ENCODE measurements at places on chromosomes 6 and 20.

- DNase-seq: no peak
These were observed 66.1 kb downstream of the JPH2 start for GRCh38 chr20:44120676-44121425.

DNA sequence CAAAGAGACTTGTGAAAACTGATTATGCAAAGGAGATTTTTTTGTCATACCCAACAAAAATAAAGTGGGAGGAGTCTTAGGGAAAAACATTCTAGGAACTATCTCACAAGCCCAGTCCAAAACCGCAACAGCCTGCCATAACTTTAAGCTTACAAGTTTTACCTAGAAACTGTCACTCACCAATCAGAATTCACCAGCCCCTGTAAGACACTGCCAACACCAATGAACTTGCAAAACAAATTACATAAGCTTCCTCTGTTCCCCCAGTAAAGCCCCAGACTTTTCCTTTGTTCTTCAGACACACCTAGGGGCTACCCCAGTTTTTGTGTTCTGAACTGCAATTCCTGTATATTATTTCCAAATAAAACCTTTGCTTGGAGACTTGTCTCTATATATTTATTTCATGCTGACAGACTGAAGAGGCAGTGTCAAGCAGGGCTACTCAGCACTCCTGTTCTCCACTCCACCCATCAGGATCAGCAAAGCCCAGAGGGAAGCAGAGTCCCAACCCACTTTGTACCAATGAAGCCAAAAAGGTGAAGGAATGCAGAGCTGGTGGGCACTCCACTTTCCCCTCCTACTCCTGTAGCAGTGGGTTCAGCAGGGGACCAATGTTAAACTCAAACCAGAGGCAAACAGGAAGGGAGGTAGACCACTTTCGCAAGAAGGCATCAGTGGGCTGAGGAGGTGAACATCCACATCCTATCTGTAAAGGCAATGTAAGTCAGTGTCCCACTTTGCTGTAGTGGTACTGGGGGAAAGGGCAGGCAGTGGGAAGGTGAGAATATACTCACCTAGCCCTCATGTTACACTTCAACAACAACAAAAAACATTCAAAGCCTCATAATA is 142.5 kb upstream of the RUNX2 start:
- DNase-seq: peak; percentile 20

- DNase-seq: no peak
These were observed 4.4 kb downstream of the CAP2 start for GRCh38 chr6:17397764-17398194.

- DNase-seq: no peak
These were observed 538.2 kb upstream of the EYS start for GRCh38 chr6:66245231-66245630.

DNA sequence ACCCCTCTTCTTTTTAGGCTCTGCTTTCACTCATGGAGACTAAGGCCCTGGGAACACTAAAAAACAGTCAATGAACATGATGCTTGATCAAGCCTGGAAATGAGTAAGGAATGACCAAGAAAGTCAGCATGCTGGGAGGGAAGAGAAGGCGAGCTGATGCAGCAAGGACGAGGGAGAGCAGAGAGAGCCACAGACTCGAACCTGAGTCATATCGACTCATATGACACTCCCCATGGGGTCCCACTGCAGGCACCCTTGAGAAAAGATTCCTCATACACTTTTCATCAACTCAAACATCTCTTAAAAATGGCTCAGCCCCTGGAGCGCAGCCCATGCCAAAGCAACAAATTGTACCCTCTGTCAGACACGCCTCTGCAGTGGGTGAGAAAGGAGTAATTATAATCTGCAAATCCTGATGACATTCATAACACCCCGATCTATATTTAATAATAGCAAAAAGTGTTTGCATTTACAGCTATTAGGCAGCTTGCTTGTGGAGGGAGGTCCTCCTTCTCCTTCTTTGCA is 127.2 kb downstream of the F13A1 start:
- no peak for DNase-seq

DNA sequence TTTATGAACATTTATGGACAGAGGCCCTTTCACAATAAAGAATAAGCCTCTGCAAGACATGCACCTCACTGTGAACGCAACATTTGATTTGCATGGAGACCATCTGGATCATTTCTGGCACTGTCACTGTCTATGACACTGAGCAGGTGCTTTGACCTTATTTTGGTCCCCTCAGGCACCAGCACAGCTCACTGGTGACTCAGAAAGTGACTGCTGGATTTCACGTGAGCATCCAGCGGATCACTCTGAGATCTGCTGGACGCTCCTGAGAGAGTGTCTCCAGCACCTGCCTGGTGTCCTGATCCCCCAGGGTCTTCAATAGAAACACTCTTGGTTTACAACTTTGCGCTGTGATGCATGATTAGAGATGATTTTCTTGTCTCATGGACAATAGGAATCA is 375.7 kb downstream of the TENT5A start:
- DNase-seq: no peak

DNA sequence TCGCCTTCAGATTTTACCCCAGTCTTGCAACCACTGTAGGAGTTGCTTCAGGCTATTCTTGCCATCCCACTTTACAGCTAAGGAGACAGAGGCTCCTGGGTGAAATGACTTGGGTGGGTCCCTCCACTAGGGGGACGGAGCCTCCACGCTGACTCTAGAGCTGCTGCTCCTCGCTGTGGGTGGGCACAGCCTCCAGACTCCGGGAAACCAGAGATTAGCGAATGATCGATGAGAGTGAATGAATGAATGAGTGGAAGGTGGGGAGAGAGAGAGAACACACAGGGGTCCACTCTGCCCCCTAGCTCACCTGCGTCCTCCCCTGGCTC is 10.4 kb downstream of the ZBP1 start:
- no peak for DNase-seq

DNA sequence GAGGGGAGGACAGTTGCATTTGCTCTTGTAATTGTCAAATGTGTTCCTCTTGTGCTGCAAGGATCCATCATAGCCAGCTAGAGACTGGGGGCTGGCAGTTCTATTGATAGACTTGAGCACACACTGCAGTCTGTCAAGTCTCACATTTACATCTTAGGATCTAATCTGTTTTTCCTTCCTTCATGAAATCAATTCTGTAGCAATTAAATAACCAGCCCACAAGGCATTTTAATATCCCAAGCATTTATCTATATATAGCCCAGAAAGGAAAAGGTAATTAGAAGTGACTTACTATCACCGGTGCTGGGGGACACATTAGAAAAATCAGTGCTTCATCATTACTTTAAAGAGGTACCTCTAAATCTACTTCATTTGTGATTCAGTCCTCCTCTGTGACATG is 143.0 kb upstream of the STXBP5 start:
- DNase-seq: no peak

DNA sequence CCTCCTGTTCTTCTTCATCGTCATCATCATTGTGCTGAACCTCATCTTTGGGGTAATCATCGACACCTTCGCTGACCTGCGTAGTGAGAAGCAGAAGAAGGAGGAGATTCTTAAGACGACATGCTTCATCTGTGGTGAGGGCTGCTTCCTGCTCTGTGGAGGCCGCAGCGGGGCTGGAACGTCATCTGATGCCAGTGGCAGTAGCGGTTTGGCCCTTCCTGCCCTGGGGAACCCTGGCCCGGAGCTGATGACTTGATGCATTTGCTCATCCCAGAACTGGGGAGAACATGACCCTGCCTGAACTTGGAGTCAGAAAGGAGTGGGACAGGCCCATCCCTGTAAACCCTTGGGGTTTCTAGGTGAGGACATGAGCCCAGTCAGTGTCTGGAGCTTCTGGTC is 18.7 kb downstream of the UQCC2 start:
- DNase-seq: peak; percentile 73

DNA sequence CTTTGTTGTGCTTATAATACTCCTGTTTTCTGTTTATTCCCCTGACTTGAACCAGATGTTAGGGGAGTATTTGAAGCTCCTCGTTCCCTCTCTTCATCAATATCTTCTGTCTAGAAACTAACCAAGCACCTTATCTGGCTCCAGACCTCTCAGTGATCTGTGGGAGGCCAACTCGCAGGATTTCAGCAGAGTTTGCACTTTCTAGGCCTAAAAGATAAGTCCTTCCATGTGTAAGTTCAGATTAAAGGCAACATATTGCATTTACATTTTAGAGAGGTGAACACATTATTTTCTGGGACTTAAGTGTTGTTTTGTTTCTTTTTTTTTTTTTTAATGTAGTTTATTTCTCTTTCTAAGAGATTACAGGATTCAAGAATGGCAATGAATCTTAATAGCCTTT is 139.4 kb upstream of the AKAP12 start:
- no peak for DNase-seq

DNA sequence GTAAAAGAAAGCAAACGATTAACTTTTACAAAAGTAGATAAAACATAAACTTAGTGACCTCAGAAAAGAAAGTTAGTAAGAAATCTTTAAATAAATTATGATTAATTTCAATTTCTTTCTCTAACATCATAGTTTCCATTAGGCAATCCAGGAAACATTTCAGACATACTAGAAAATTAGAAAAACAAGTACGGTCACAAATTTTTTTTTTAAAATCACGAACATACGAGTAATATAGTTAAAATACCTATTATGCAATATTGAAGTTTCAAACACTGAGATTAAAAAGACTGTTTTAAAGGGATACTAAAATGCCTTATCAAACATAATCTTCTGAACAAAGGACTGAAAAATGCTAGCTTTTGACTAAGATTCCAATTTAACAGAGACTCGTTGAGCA is 26.2 kb downstream of the NOL7 start:
- DNase-seq: no peak

DNA sequence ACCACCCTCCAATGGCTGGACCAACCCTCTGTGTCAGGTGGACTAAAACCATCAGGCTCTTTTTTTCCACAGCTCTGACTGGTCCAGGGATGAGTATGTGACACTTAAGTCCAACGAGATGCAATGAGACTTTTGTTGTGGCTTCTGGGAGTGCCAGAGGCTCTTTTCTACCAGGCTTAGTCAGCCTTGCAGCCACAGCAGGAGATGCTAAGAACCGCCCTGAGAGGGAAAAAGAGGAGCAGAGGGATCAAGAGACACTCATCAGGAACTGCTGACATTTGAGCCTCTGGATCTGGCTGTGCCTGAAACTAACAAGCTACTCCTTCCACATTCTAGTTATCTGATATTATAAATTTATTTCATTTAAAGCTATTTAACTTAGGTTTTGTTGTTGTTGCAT is 270.9 kb upstream of the SULF2 start:
- DNase-seq: no peak

GRCh38 chr6:117169064-117169665 is 96.2 kb upstream of the VGLL2 start:
- no peak for DNase-seq

DNA sequence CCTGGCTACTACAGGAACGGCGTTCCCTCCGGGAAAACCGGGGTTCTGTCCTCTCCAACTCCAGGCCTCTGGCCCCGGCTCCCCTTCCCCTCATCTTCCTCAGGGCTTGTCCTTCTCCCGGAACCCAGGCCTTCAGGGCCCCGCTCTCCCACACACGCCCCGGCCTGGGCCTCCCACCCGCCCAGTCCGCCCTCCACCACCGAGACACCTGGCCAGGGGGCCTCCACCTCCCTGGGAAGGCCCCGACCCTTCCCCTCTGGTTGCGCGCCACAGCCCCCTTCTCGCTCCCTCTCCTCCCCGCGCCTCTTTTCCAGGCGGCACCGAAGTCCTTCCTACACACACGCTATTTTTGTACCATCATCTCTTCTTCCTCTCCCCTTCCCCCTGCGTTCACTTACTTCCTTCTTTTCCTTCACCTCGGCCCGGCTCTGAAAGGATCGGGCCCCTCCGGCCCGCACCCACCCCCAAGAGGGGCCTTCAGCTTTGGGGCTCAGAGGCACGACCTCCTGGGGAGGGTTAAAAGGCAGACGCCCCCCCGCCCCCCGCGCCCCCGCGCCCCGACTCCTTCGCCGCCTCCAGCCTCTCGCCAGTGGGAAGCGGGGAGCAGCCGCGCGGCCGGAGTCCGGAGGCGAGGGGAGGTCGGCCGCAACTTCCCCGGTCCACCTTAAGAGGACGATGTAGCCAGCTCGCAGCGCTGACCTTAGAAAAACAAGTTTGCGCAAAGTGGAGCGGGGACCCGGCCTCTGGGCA is 1.3 kb upstream of the SIRPA start:
- DNase-seq: no peak

GRCh38 chr20:62726716-62727583 is 18.3 kb downstream of the NTSR1 start:
- DNase-seq: no peak

DNA sequence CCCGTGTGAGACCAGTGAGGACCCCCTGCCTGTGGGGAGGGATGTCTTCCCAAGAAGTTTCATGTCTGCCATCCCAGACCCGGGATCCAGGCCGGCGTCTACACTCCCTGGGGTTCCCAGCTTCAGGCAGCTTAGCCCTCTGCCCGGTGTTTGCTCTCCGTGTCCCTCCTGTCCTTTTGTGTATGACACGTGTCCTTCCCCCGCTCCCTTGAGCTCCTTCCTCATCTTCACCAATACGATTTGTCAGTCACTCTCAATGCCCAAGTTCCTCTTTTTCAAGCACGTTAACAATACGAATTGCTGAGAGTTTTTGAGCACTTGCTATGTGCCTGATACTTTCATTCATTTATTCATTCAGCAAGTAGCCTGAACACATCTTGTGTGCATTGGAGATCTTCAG is 115.6 kb upstream of the PTPN1 start:
- no peak for DNase-seq

DNA sequence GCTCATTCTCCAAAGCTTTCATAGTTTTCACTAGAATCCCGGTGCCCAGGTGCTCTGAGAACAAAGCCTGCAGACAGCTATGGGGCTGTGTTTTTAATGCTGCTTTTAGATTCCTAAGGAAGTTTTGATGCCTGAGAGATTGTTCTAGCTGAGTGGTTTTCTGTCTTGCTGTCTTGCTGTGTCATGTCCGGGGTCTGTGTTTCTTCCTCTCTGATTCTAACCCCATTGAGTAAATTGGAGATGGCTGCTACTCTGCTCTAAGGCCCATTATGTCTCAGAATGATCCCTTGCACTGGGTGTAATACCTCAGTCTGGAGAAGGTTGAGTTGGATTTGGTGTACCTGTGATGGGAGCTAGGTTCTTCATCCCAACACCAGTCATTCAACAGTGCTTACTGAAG is 63.4 kb downstream of the ARID1B start:
- DNase-seq: no peak

DNA sequence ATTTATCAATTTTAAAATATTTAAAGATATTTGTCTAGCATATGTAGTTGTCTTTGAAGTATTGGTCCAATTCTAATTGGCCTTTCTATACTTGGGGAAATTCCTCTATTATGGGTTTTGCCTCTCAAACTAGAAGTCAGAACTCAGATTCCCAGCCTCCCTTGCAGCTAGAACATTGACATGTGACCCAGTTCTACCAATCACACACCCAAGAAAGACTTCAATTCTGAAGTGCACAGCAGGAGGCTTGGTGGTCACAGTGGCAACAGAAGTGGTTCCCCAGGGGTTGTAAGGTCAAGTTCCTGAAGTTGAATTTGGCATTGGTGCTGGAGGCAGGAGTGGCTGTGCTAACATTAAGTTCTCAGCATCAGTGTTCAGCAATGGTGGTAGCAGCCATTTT is 14.8 kb upstream of the FKBP5 start:
- DNase-seq: no peak
